ENCODE measurements at places on chromosomes 4 and X.

DNA sequence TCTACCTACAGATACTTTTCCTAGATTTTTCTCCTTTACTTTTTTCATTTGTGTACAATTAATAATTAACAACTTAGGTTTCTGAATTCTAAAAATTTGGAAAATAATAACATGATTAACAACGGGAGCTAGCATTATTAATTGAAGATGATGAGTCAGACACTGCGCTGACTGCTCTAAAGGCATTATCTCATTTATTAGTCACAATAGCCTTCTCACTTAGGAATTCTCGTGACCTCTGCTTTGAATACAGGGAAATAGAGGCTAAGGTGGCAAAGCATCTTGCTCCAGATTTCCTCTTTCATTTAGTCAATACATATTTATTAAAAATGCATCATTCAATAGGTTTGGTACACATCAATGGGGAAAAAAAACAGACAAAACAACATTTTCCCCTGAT lies 441.3 kb downstream of the PCDH18 start:
- DNase-seq = no peak

- no peak for DNase-seq
These were observed 185.9 kb downstream of the SLC4A4 start for GRCh38 chr4:71524756-71525155.

DNA sequence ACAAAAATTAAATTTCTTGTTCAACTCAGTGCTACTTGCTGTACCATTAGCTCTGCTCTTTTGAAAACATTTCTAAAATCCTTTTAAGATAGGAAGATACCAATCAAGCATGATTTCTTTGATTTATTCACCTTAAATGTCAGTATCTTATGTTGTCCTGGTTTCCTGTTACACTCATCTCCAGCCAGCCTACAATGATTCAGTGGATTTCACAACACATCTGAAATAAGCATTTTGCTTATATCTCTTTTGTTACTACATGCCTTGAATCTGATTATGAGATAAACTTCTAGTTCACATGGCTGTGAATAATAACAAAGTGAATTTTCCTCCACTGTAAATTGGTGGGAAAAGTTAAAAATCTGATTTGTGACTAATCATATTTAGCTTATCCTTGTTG lies 112.5 kb upstream of the BMP3 start:
- no peak for DNase-seq

- no peak for DNase-seq
These were observed 58.8 kb downstream of the PPP4R3C start for GRCh38 chrX:27404366-27404765.

GRCh38 chr4:86393749-86394148 lies 33.9 kb upstream of the MAPK10 start:
- no peak for DNase-seq

GRCh38 chr4:82801910-82802521 lies 3.4 kb upstream of the SCD5 start:
- DNase-seq = no peak

- DNase-seq = no peak
These were observed 140.2 kb upstream of the PJA1 start for GRCh38 chrX:69305333-69306062.

DNA sequence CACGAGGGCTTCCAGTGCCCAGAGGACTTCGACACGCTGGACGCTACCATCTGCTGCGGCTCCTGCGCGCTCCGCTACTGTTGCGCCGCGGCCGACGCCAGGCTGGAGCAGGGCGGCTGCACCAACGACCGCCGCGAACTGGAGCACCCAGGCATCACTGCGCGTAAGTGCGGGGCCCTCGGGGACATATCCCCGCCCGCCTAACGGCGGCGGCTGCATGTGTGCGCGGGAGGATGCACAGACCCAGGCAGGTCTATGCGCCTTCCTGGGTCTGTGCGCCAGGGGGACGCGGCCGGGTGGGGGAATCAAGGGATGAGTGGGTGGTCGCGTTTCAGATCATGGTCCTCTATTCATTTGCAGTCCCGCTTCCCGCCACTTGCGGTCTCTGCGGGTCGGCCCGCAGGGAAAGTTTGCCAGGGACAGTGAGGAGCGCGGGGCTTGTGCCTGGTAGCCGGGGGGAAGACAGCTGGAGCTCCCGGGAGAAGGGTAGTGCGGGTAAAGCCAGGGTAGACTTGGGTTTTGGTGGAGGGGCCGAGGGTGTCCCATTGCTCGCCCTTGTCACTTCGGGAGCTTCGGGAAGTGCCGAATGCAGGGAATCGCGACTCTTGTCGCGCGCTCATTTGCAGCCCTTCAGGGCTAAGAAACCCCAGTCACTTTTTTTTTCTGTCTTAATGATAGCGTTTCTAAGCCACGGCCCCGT lies 1.0 kb downstream of the SHISA3 start:
- DNase-seq = no peak

- DNase-seq = no peak
These were observed 528 bp downstream of the FMR1 start for GRCh38 chrX:147912093-147912801.
